ENCODE measurements at places on chromosomes 16 and 17.

- peak; percentile 31 for DNase-seq
Observed at GRCh38 chr17:30580916-30581315, 103.7 kb downstream of the GOSR1 start.

DNA sequence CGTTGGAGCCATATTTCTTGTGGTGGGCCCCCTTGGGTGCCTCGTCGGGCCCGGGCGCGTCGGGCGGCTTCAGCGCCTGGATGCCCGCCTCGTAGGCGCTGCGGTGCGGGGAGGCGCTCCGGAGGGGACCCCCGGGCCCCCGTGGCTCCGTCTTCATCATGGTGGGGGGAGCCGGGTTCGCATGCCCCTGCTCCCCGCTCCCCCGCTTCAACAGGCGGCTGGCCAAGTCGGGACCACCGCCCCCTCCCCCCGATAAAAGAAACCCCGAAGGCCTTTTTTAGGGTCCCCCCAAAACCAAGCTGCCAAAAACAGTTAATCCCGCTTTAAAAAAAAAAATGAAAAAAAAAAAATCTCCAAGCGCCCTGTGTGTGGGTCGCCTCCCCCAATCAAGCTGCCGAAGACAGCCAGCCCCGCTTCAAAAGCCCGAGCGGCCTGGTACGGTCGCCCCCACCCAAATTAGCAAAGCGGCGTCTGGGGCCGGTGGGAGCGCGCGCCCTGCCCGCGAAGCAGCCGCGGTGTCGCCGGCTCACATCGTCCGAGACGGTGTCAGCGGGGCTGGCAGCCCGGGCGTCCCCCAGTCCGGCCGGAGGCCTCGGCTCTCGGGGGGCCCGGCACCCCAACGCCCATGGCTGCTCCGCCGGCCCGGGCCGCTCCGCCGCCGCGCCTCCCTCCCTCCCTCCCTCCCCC lies at the start of gene PPP1R9B:
PPP1R9B (minus strand) TSS at position 324 of the 687 bp plus-strand sequence; CDS start at position 160, 164 bp downstream.
- no peak for DNase-seq

GRCh38 chr16:55588799-55589198 lies 22.3 kb downstream of the CAPNS2 start:
- DNase-seq = no peak

- no peak for DNase-seq
Observed at GRCh38 chr16:90023078-90023447, 3.8 kb upstream of the DBNDD1 start.

- DNase-seq = no peak
Observed at GRCh38 chr16:14386115-14386514, 243.9 kb downstream of the PARN start.

GRCh38 chr17:32903774-32904673 lies 23.9 kb upstream of the TMEM98 start:
- DNase-seq = no peak

DNA sequence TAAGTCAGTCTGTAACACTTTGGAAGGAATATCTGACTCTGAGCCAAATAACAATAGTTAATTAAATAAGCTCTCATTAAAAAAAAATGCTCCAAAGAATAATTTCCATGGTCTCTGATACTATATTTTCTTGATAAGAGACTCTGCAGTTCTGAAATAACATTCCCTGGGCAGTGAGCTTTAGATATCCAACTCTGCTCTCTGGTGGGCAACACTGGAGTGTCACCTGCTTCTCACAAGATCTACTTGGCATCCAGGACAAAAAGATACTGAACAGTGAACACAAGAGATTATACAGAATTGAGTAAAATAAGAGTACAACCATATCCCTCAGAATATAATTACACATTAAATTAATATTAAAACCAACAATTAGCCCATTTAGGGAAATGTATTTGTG lies 13.7 kb downstream of the BLMH start:
- peak; percentile 63 for DNase-seq

GRCh38 chr16:1182950-1183907 lies 30.3 kb downstream of the CACNA1H start:
- DNase-seq = peak; percentile 71

DNA sequence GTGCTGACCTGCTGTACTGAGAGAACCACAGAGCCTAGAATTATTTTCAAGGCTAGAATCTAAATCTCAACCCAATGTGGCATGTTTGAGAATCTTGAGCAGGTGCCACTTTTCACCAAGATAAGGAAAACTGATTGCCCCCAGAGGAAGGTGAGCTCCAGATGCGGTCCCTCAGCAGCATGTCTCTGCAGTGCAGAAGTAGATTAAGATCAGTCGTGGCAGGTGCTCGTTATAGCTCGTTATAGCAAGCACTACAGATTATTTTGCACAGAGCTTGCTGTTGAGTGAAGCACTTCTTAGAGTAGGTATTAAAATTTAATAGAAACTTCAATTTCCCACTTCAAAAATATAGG lies 176.0 kb downstream of the AATF start:
- no peak for DNase-seq

DNA sequence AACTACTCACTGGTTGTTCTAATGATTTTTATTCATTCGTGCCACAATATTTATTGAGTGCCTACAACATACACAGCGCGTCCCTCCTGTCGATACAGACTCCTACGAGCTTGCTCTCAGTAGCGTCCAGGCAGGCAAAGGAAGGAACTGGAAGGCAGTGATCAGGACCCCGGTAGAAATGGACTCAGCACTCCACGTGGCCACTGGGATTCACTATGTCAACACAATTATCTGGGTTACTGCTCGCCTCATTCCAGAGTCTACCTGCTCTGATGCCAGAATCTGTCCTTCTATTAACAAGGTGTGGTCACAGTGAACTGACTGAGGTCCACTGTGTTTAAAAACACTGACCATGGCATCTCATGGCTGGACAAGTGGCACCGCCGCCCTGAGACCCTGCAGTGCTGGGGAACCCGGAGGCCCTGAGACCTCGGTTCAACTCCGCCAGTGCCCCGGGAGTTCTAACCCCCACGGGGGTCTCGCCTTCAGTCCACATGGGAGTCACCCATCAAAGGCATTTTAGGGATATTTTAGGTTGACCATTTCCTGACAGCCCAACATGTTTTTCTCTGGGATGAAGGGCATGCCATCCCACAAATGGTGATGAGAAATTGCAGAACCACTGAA lies 71.4 kb downstream of the ZFHX3 start:
- no peak for DNase-seq

- no peak for DNase-seq
Observed at GRCh38 chr17:74736513-74737298, at the start of gene RAB37. TSS of gene RAB37 (plus strand) at chr17:74737256. CDS start at chr17:74737273, 17 bp downstream.

DNA sequence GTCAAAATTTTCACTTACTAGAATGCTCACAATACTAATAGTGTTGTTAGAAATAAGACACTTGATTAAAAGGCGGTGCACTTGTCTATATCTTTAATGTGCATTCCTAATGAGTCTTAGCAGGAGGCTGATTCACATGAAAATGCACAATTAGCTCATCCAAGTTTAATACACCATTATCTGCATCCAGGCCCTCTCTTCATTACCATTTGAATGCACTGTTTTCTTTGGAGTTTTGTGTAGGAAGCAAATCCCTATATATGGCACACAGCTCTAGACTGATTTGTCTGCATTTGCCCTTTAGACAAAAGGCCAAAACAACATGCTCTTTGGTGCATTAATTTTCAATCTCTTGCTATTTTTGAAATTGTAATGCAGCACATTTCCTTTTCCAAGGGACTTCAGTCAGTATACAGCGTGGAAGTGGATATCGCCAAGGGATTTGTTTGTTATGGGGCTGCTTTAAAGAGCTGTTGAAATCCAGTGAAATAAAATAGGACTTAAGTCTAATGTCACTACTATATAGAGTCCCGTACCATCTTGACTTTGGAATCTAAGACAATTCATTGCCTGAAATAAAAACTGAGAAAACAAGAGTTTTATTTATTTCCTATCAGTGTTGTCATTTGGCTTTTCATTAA lies 257.6 kb upstream of the CPHXL start:
- DNase-seq = no peak

DNA sequence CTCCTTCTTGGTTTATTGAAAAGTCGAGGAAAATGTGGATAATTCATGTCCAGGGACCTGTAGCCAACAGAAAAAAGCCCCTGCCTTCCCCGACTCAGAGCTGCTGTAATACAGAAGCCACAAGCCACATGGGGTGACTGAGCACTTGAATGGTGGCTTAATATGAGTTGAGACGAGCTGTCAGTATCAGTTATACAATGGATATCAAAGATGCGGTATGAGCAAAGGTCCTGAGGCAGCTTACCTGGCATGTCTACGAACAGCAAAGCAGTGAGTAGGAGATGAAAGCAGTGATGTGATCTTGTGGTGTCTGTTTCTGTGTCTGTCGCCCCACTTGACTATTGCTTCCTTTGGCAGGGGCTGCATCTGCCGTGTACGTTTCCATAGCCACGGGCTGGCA lies 12.2 kb upstream of the RMI2 start:
- no peak for DNase-seq

DNA sequence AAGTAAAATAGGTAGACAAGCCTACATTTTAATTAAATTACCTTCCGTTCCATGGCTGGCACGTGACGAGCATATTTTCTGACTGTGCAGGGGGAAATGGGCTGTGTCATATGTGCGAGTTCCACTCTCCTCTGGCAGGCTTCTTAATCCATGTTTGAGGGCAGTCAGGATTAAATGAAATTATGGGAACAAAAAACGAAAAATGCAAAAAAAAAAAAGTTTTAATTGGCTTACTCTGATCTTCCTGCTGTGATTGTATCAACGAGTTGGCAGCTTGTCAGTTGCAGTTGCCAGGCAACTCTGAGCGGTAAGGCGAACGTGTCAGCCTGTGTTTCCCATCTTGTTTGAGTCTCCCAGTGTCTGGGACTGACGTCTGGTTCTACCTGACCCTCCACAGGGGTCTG lies 302.9 kb upstream of the XYLT1 start:
- no peak for DNase-seq

- peak; percentile 52 for DNase-seq
Observed at GRCh38 chr17:18960803-18961511, 9.0 kb downstream of the SLC5A10 start.

- DNase-seq = peak; percentile 38
Observed at GRCh38 chr17:55743103-55743679, 7.7 kb upstream of the PCTP start.

GRCh38 chr16:89982318-89982717 lies 33.8 kb downstream of the DEF8 start:
- no peak for DNase-seq

DNA sequence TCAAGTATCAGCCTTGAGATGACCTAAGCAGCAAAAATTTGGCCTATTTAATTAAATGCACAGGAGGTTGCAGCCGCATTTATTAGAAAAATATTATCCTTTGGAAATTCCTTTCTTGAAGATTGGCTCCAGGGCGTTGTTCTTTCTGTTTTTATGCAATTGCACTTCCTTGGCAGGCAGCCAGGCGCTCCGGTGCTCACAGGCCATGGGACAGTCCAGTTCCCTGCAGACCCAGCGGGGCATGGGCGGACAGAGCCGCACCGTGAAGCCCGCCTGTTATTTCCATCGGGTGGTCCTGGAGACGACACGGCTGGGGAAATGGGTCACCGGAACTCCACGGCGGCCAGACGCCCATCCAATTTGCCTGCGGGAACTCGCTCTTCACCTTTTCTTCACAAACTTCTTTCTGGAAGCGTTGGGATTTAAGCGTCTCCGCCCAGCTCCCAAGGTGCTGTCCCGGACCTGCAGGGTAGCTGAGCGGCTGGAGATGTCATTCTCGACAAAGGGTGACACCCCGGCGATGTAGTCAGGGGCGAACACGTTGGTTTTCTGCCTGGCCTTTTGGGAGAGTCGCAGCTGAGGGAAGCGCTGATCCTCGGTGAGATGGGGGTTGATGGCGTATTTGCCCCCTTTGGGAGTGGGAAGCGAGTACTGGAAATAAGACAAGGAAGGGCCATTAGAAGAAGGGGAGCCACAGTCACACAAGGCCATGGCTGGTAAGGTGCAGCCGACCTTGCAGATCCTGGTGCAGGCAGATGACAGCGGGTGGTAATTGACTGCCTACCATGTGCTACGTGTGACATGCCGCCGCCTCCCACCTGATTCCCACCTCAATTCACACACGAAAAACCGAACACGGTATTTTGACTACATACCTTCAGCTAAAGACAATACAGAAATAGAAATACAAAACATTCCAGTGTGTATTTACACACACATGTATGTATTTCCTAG lies 12.5 kb downstream of the NOB1 start:
- DNase-seq = peak; percentile 74

- DNase-seq = no peak
Observed at GRCh38 chr16:14289692-14290340, 218.7 kb downstream of the MRTFB start.

GRCh38 chr17:58344791-58345157 lies 7.2 kb downstream of the SUPT4H1 start:
- DNase-seq = no peak

- peak; percentile 12 for DNase-seq
Observed at GRCh38 chr16:65202461-65202860, 80.6 kb upstream of the CDH11 start.

DNA sequence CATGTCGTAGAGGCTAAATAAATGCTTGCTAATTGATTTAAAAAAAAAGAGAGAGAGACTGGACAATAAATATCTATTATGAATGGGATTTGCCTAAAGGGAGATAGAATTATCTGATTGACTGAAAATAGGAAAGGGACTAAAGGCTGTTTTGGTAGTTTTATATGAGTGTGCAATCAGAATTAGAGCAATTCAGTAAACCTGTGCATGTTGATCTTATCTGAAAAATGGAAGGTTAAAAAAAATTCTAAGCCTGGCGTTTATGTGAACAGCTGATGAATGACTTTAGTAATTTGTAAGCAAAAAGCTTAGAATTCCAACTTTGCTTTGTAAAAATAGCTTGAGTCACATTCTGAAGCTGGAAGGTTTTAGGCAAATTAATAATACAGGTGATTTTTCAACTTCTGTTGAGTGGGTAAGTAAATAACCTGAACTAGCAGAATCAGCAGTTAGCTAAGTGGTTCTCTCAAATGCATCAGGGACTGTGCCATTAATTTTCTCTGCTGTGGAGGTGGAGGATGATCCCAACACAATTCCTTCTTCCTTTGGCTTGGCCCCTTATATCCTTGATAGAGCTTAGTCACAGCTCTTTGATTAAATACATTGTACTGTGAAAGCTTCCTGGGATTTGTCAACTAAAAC lies 254.4 kb downstream of the PHKB start:
- DNase-seq = no peak

DNA sequence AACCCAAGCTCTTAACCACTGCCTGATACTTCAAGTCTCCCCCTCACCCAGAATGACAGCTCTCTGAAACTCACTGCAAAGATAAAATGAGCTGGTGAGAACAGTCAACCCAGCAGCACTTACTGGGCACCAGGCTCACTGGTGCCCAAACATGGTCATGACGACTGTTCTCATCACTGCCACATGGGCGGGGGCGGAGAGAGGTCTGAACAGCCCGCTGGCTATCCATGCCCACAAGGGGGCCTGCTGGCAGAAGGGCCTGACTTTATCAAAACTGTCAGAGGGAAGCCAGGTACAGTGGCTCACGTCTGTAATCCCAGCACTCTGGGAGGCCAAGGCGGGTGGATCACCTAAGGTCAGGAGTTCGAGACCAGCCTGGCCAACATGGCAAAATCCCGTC lies 4.0 kb downstream of the MYBBP1A start:
- DNase-seq = no peak
